ENCODE measurements at places on chromosomes 3 and 15.

DNA sequence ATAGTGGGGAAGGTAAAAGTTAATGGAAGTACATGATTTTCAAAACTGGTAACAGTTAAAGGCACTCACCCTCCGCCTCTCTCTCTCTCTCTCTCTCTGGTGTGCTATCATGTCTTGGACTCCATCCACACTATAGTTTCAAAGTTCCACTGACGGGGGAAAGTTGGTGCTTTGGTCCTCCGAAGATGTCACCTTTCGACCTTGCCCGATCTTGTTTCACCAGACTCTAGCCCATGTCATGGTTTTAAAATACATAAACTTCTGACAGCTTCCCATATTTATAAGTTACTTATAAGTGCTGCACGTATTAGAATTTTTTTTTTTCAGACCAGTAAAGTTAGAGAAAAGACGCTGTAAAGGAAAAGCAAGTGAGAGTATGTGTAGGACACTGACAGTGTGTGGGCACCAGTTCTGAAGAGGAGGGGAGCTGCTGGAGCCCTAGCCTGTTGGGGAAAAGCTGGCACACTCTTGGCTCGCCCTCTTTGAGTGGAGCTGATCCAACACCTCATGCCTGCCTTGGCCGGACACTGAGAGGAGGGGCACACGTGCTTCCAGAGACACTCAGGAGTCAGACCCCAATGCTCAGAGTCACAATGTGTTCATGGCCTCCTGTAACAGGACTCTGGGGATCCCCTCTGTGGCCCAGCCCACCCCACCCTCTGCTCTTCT lies 200.5 kb upstream of the TPM1 start:
- H3K27ac ChIP-seq: no peak overlapping the region
- no peak for DNase-seq
- H3K27me3 ChIP-seq: no peaks in the 10 kb centered on the region
- H3K4me1 ChIP-seq: peaks cover 5% of the 10 kb centered on the region
- H3K4me3 ChIP-seq: no peak overlapping the region

- 0 out of 2 replicates have a peak, but pooled peaks cover 3% of the 10 kb centered on the region for H3K36me3 ChIP-seq
- H3K27me3 ChIP-seq: no peaks in the 10 kb centered on the region
- H3K4me3 ChIP-seq: no peak overlapping the region
- no peaks in the 10 kb centered on the region for H3K4me1 ChIP-seq
- DNase-seq: no peak
- H3K27ac ChIP-seq: no peak overlapping the region
Observed at GRCh38 chr3:187011915-187012314, 81.6 kb downstream of the ST6GAL1 start.

GRCh38 chr3:115239717-115240116 lies 92.6 kb upstream of the ZBTB20 start:
- no peaks in the 10 kb centered on the region for H3K27me3 ChIP-seq
- H3K4me3 ChIP-seq: no peak overlapping the region
- no peak overlapping the region for H3K27ac ChIP-seq
- DNase-seq: no peak
- H3K36me3 ChIP-seq: no peaks in the 10 kb centered on the region

- H3K27ac ChIP-seq: no peak overlapping the region
- DNase-seq: no peak
- peaks cover 15% of the 10 kb centered on the region for H3K4me1 ChIP-seq
- H3K36me3 ChIP-seq: no peaks in the 10 kb centered on the region
Observed at GRCh38 chr15:77505556-77505955, 84.9 kb downstream of the HMG20A start.
